Stimulated activated CD4-positive, alpha-beta T cell treated with anti-CD3 and anti-CD28 coated beads, Interleukin-4, amount 100 ng/mL, for 4 hours (primary cell): ENCODE measurements at places on chromosomes 1 and 21.

DNA sequence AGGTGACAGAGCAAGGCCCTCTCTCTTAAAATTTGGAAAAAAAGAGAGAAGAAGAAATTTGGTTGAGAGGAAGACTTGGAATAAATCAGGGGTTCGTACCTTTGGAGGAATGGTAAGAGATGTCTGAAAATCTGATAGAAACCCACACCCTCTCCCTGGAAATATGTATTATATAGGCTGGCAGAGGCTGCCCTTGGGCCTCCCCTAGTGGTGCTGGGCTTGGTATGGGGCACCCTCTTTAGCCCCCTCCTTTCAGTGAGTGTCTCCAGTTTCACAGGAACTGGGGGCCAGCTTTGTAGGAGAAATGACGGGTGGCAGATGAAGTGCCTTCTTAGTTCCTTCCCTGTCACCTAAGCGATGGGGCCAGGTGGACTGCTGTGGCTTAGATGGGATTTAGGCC is 82.9 kb upstream of the SLC2A1 start:
- no peak for DNase-seq

GRCh38 chr21:46145159-46145839 is 10.1 kb downstream of the FTCD start:
- no peak for DNase-seq

DNA sequence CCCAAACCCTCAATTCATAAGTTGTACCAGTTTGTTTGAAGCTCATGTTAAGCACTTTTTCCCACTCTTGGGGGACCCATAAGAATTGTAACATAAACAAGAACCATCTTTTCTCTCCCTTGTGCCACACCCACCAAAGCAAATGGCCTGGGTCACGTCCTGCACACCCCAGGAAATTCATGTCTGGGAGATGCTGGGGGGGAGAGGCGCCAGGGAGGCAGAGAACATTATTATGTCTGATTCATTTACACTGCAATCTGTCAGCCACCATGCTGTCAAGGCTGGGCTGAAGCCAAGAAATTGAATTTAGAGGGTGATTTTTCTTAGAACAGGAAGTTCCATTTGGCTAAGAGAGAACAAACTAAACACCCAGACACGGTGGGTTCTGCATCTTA is 37.2 kb upstream of the IPO9 start:
- no peak for DNase-seq

DNA sequence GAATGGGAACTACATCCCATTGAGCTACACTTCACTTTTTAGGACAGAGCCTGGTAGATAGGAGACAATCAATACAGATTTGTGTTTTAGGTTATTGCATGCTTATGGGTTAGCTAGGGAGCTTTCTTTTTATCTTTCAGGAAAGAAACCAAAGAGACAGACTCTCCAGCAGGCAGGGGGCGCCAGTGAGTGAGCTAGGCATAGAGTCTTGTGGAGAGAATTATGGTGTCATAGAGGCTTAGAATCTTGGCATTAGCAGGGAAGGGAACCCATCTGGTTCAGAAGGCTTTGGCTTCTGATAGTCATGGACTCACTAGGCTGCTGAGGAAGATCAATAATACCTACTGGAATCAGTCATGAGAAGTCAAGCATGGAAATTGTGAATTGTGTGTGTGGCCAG is at the start of gene SMCP:
TSS of gene SMCP (plus strand) at position 281 of the 400 bp plus-strand sequence. CDS start 6,101 bp downstream, outside the sequence.
- peak; percentile 8 for DNase-seq

DNA sequence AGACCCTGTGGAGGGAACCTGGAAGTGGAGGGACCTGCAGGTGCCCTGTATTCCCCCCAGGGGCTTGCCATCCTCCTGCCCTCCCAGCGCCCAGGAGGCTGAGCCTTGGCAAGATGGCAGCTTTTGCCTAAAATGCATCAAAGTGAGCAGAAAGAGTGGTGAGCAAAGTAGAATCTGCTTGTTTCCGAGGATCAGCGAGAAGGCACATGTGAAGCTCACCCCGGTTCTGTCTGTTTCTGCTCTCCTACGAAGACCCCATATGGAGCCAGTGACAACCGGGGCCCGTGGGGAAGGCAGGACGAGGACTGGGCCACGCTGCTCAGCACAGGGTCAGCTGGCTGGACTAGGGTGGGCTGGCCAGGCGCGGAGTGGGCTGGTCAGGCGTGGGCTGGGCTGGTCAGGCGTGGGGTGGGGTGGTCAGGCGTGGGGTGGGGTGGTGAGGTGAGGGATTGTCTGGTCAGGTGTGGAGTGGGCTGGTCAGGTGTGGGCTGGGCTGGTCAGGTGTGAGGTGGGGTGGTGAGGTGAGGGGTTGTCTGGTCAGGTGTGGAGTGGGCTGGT is 5.2 kb upstream of the FNDC10 start:
- no peak for DNase-seq

GRCh38 chr1:226558036-226558650 is 9.6 kb downstream of the STUM start:
- DNase-seq: no peak

GRCh38 chr1:33610864-33611455 is 138.5 kb downstream of the ZSCAN20 start:
- no peak for DNase-seq

GRCh38 chr1:241722947-241723346 is 70.9 kb downstream of the WDR64 start:
- DNase-seq: no peak

- DNase-seq: no peak
These were observed 25.0 kb downstream of the TTC39A start for GRCh38 chr1:51305371-51305823.

DNA sequence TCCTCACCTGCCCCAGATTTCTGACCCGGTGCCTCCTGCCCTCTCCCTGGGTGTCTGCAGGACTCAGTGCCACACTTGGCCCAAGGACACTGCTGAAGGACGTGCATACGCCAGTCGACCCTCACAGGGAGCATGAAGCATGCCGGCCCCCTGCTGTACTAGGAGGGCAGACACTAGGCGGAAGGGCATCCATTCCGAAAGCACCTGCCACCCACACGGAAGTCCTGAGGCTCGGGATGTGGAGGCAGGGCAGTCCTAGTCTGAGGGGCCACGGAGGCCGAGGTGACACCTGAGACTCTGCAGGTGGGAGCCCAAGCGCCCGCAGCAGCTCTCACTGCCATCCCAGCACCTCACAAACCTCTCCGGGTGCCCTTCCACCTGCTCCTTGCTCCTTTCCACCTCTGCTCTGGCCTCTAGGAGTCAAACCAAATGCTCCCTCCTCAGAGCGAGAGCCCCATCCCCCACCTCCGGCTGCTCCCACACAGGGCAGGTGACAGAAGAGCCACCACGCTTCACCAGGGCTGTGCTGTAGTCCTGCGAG is 2.4 kb downstream of the NPHP4 start:
- DNase-seq: no peak

DNA sequence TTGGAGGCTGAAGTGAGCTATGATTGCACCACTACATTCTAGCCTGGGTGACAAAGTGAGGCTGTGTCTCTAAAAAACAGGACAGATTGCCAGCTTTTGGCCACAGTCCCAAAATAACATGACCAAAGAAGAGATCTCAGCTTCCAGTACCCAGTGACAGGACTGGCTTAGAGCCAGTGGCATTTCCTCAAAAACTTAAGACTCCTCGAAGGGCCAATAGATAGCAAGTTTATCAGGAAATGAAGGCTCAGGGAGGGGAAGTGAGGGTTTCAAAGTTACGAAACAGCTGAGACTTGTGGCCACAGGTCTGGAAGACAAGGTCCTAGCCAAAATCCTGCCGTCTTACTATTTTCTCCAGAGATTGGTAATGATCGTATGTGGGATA is 6.3 kb upstream of the TMEM39B start:
- DNase-seq: no peak

DNA sequence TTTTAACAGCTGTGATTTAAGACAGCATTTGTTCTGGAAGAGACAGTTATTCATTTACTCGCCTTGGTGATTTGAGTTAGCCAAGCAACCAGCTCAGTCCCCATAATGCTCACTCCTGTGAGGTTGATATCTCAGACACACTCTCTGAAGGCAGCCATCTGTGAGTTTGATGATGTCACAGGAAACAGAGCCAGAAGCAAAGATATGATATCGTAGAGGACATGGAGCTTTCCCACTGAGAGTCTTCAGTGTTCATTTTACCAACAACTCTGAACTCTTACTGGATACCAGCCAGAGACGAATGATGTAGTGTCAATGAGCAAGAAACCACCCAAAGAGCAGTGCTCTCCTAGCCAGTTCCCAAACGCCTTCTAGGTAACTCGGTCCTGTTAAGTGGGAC is 219.4 kb downstream of the SLC35F3 start:
- no peak for DNase-seq

- DNase-seq: no peak
These were observed 67.6 kb downstream of the OLFML2B start for GRCh38 chr1:161956097-161956496.

GRCh38 chr1:18020021-18020817 is 87.4 kb upstream of the IGSF21 start:
- no peak for DNase-seq

GRCh38 chr1:240190881-240191401 is 99.3 kb downstream of the FMN2 start:
- DNase-seq: no peak

GRCh38 chr21:18253799-18254198 is 9.2 kb downstream of the CHODL start:
- DNase-seq: no peak

DNA sequence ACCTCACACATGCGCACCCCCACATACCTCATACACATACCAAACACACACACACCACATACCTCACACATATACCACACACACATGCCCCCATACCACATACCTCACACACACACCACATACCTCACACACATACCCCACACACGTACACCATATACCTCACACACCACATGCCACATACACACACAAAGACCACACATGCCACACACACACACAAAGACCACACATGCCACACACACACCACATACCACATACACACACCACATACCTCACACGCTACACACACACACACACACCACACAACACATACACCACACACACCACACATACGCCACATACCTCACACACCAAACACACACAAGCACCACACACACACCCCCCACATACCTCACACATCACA is 30.0 kb downstream of the HIVEP3 start:
- DNase-seq: no peak

DNA sequence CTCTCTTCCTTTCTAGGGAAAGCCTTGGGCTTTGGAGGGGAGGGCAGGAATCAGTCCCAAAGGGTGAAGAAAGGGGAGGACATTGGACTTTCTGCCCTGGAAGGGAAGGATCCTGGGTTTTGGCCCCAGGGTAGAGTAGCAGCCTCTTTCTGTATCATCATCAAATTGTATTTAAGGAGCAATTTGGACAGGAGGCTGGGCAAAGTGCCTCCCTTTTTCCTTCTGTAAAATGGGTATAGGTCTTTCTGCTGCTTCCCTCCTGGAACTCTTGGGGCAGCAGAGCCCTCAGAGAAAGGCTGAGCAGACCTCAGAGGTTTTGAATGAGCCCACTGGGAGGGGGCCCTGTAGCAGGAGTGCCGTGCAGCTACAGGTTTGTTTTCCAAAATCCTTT is 38.4 kb downstream of the ARHGEF10L start:
- DNase-seq: no peak

- DNase-seq: no peak
These were observed 22.6 kb downstream of the RNU1-3 start for GRCh38 chr1:16644193-16644481.

GRCh38 chr1:98661544-98662355 is at the start of gene SNX7:
TSS of gene SNX7 (plus strand) at chr1:98661721. CDS start at chr1:98661732, 11 bp downstream.
- DNase-seq: no peak

DNA sequence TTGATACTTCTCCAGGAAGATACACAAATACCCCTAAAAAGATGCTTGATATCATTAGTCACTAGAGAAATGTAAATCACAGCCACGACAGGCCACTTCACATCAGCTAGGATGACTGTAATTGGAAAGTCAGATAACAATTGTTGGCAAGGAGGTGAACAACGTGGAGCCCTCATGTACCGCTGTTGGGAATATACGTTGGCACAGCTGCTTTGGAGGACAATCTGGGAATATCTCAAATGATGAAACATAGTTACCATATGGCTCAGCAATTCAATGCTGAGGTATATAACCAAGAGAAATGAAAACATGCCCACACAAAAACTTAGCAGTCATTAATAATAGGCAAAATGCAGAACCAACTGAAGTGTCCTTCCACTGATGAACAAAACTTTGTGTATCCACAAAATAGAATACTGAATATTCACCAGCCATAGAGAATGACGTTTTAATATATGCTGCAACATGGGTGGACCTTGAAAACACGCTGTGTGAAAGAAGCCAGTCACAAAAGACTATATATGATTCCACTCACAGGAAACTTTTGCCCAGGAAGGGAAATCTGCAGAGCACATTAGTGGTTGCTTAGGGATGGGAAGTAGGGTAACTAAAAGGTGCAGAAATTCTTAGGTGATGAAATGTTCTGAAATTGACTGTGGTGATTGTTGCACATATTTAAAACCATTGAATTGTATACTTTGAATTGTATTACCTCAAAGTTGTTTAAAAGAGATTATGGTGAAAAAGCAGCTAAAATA is 95.4 kb downstream of the AHCTF1 start:
- DNase-seq: no peak

DNA sequence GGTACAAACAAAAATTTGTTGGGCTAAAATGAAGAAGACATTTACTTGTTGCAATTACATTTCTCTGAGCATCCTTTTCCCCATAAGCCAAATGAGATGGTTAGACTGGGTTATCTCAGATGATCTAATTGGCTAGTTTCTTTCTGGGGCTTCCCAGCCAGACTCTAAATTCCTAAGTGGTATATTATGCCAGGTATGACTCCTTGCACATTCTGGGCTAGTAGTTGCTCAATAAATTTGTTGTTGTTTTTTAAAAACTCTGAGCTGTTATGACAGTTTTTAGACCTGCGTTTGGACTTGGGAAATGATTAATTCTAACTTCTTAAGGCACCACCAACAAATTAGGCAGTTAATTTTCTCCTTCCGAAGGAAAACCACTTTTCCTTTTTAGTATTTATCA is 66.1 kb downstream of the UCK2 start:
- no peak for DNase-seq

GRCh38 chr1:230082211-230082610 is 15.2 kb downstream of the GALNT2 start:
- no peak for DNase-seq

DNA sequence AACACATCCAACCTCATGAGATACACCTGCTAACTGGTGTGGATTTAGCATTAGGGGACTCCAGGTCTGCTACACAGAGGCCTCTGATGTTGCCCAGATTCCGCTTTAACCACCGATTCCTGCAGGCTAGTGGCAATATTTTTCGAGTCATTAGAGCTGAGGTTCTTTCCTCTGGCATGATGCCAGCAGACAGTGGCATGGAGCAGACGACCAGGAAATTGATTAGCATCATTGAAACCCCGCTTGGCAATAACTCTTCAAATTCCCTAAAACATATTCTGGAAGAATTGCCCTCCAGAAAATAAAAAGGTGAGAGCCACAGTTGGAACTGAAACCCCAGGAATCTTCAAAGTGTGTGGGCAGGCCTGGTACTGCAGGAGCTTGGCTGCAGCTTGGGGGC is 28.4 kb upstream of the ETV3 start:
- no peak for DNase-seq

GRCh38 chr1:210696709-210697108 is 368.0 kb downstream of the HHAT start:
- no peak for DNase-seq

DNA sequence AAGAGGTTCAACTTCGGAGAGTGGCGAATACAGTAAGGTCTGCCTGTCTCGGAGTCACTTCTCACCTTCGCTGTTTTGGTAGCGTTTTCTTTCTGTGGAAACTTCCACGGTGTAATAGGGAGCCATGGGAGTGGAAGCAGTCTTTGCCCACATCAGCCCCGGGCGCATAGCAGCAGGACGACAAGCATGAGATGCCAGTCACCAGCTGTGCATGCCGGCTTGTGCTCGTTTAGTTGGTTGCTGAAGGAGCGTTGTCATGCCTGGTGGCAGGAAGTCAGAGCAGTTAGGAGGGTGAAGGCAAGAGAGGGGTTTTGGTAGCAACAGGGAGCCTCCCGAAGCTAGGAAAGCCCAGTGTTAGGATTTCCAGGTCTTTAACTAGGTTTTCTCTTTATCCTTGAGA is 58.8 kb downstream of the MRPS6 start:
- no peak for DNase-seq
